Ovary (tissue), 10 donors: ENCODE measurements at places on chromosomes 2 and 18. TPM values are rescaled to one million over a fixed set of nuclear protein-coding genes. Genes with fewer than 3 reads are reported as not detected.

The CCDC88A gene
- 35.3 TPM for total RNA-seq

GRCh38 chr2:104262714-104263113 lies 591.2 kb upstream of the POU3F3 start:
- no peak for DNase-seq

GRCh38 chr2:9002637-9003365 lies 683 bp downstream of the MBOAT2 start:
- peak; percentile 17 for DNase-seq

- DNase-seq, result no peak
These were observed 762 bp downstream of the YIPF4 start for GRCh38 chr2:32278478-32278853.

DNA sequence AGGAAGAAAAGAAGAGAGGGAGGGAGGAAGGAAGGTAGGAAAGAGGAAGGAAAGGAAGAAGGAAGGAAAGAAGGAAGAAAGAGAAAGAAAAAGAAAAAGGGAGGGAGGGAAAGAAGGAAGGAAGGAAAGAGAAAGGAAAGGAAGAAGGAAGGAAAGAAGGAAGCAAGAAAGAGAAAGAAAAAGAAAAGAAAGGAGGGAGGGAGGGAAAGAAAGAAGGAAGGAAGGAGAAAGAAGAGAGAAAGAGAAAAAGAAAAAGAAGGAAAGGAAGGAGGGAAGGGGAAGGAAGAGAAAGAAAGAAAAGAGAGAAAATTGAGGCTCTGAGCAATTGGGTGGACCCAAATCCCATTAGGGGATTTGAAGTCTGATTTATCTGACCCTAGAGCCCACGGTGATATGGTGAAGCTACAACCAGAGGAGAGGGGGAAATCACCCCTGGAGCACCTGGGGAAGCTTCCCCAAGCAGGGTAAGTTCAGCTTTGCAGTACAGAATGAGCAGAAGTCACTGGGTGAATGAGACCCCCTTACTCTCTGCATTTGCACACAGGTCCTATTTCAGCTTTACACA lies 177.6 kb upstream of the BCL2L11 start:
- no peak for DNase-seq

The UNC80 gene
- 1.1 TPM for total RNA-seq

GRCh38 chr2:221402072-221402471 lies 170.0 kb downstream of the EPHA4 start:
- DNase-seq, result no peak

DNA sequence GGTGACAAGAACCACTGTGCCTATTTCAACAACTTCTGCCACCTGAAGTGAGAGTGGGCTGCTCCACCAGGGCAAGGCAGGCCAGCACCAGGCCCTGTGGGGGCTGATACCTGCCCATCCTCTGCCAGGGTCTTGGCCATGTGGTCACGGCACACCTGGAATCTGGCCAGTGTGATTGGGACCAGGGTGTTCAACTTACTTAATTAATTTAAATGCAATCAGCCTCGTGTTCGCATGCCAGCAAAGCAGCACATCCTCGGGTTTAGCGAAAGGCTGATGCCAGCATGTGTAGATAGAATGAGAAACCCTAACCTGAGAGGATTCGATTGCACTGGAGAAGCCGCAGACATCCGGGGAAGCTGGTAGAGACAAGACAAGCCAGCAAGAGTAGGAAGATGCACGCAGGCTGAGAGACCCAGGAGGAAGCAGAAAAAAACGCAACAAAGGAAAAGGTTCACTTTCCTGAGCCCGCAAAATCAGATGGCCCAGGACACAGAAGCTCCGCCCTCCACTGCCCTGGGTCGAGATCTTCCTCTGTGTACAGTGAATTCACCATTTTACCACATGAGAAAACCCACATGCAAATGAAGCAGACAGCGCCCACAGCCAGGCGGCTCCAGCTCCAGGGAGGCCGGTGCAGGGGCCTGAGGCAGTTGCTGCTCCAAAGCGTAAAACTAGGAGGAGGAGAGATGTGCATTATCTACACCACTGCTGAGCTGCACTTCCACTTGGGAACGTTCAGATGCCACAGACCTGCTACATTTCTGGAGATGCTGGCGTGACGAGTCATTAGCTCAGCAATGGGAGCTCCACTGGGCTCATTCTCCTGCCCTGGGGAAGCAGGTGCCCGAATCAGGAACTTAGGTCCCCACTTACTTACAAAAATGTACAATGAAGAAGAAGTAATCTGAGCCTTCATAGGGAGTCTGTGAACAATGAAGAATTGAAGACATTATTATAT lies 92.1 kb downstream of the TMEM18 start:
- DNase-seq, result no peak

GRCh38 chr2:72924353-72925240 lies 7.3 kb downstream of the EMX1 start:
- DNase-seq, result no peak

The SLC9A4 gene
- 0.10 TPM for total RNA-seq

DNA sequence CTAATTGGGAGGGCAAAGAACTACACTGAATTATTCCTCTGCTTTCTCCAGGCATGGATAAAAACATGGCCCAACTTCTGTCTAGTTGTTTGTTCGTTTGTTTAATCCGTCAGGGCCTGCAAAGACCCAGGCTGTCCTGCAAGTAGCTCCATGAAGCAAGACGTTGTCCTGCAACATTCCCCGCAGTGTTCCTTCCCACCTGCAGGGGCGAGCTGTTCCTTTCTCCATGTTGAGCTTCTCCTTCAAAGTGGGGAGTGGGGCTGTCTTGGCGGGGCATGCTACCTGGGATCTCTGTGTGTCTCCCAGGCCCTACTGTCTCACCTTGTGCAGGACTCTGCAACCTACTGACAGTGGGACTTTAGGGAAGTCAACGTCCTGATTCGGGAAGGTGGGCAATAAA lies 264.0 kb upstream of the SMIM21 start:
- no peak for DNase-seq

GRCh38 chr2:30145826-30146336 lies 926 bp upstream of the YPEL5 start:
- no peak for DNase-seq

DNA sequence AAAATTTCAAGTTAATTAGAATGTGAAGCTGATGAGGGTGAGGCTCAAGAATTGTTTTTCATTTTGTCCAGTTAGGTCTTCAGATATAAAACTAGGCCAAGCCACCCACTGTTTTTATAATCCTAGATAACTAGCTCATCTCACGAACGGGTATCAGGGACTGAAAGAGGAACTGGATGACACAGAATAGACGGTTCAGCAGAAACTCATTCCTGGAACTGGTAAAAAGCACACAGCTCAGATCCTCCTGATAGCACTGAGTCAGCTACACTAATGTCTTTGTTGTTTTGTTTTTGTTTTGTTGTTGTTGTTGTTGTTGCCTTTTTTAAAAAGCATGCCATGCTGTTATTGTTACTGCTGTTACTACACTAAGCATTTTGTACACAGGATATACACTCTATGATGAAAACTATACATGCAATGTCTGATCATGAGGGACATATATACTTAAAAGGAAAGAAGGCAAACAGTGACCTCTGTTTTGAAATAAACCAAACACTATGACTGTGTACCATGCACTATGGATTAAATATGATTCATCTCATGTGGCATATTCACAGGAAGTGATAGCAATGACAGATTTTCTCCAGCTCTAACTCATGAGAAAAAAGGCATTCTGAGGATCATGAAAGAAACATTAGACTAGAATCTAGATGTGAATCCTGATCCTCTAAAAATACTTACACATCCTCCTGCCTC lies 437.6 kb downstream of the NCKAP5 start:
- no peak for DNase-seq

The KIAA2012 gene
- total RNA-seq, result 0.60 TPM

DNA sequence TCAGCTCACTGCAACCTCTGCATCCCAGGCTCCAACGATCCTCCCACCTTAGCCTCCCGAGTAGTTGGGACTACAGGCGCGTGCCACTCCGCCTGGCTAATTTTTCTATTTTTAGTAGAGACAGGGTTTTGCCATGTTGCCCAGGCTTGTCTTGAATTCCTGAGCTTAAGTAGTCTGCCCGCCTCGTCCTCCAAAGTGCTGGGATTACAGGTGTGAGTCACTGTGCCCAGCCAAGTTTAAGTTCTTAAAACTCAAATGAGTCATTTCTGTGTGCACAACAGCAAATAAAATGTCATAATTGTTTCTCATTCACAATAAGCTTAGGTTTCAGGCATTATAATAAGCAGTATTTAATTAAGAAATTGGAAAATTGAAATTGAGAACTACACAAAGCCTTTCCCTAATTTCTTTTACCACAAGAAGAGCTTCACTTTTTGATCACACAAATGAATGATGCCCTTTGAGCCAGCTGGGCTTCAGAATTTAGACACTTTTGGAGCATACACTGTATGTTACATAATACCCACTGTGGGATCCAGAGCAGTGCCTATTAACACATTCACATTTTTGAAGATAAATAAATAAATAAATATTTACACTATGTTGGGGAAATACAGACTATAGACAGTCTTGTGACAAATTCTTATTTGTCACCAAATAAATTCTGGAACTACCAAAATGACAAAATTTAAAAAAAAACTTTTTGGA lies 8.6 kb upstream of the ME2 start:
- no peak for DNase-seq

GRCh38 chr2:128282976-128283810 lies 35.5 kb downstream of the HS6ST1 start:
- DNase-seq, result peak; percentile 30

The CPO gene
- total RNA-seq, result 0.40 TPM

The GKN2 gene
- not detected for total RNA-seq

DNA sequence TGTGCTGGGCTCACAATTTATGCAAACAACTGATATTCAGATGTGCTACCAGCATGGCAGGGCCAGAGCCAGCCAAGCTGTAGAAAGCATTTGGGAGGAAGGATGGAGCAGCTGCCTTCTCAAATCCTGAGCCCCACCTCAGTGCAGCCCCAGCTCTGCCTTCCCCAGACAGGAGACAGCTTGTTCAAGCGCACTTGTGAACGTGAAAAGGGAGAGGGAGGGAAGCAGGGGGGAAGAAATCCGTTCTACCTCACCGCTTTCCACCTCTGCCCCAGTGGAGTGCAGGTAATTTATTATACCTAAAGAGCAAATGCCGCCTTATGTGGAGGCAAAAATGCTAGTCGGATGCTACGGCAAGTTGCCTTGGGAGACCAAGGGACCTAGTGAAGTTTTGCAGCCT lies 66.0 kb upstream of the SLC14A2 start:
- DNase-seq, result no peak
